ENCODE measurements at places on chromosomes 1 and 21.
A peak's percentile ranks its signal among the peaks of the same experiment; 100 is the strongest.

DNA sequence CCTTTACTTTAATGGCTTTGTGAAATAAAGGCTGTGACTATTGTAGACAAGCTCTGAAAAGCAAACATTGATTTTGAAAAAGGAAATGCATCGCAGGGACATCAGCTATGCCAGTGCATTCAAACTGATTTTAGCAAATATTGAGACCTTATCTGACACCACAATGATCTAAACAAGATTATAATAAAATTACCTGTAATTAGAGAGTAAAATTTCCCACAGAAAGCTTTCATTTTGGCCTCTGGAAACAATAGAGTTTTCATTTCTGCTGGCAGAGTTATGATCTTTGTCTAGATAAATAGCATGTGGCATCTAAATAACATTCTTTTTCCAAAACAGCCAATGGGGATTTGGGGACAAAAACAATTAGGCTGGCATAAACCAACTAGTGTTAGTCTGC, 650.4 kb upstream of the PRMT6 start:
- no peak for DNase-seq

- DNase-seq: no peak
These were observed 18.0 kb downstream of the CELA2B start for GRCh38 chr1:15493869-15494390.

DNA sequence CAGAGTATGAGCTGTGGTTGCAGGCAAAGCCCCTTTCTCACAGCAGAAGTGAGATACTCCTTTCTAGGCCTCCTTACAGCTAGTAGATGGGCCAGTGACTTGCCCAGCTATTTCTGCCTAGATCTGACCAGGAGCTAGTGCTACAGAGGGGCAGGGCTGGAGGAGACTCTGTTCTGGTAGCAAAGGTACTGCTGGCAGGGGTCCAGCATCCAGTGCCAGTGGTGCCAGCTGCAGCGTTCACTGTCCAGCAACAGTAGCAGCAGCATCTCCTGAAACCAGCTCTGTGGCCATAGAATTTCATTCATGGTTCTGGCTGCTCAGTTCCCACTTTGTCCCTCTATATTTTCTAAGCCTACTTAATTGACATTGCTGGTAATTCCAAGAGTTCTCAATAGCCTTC, 62.5 kb upstream of the CNN3 start:
- DNase-seq: no peak

- DNase-seq: no peak
These were observed 17.3 kb upstream of the ERICH3 start for GRCh38 chr1:74690909-74691308.

- DNase-seq: peak; percentile 75
These were observed 38.8 kb downstream of the ERI3 start for GRCh38 chr1:44316231-44316759.

- no peak for DNase-seq
These were observed 62.9 kb downstream of the NID1 start for GRCh38 chr1:236002025-236002390.

GRCh38 chr1:8782001-8782620, 35.3 kb downstream of the RERE start:
- DNase-seq: peak; percentile 20

GRCh38 chr1:226657895-226658545, 81.1 kb downstream of the ITPKB start:
- no peak for DNase-seq

- peak; percentile 28 for DNase-seq
These were observed 49.5 kb upstream of the RAB4A start for GRCh38 chr1:229221106-229222019.

- peak; percentile 37 for DNase-seq
These were observed 31.0 kb downstream of the ASH1L start for GRCh38 chr1:155531624-155532023.

DNA sequence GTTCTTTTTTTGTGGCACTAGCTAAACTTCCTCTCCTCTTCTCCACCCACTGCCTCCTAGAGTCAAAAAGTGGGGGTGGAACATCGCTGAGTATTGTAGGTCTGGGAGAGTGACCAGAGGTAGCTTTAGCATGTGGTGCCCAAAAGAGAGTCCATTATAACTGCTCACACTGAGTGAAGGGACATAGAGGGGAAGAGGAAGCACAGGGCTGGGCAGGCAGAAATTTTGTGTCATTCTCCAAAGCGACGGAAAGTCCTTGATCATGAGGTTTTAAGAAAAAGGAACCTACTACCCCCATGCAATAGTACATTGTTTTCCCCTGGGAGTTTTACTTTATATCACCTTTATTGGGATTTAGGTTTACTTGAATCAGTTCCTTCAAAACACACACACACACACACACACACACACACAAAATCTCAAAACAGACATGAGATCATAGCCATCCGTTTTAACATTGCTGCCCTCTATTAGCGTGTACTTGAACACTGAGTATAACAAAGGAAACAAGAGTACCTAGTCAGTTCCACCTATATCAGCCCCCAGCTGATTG, 4.1 kb downstream of the CD84 start:
- peak; percentile 73 for DNase-seq

- no peak for DNase-seq
These were observed 30.1 kb downstream of the CLIC4 start for GRCh38 chr1:24775348-24775747.

GRCh38 chr1:91026777-91027176, 4.9 kb upstream of the ZNF644 start:
- peak; percentile 46 for DNase-seq

GRCh38 chr1:178472531-178472930, 24.2 kb downstream of the CLEC20A start:
- DNase-seq: no peak

GRCh38 chr1:206537141-206537540, 29.8 kb downstream of the RASSF5 start:
- DNase-seq: no peak

DNA sequence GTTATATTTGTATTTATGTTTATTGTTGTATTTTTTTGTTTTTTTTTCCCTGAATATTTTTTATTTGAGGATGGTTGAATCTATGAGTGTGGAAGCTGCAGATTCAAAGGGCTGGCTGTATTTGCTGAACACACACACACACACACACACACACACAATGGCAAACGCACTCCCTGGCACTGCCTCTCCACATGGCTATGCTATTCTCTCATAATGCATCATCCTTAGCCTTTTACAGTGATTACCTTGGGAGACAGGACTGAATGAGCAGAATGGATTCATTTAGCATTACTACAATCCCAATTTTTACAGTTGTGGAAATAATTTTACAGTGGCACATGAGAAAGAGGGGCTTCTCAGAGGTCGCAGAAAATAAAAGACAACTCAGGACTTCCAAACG, 390.1 kb downstream of the PCP4 start:
- DNase-seq: no peak

GRCh38 chr1:20672265-20672632, 11.1 kb upstream of the DDOST start:
- DNase-seq: no peak

- no peak for DNase-seq
These were observed 19.4 kb downstream of the PGM1 start for GRCh38 chr1:63612564-63612963.

GRCh38 chr1:41003640-41004220, 17.8 kb downstream of the SLFNL1 start:
- DNase-seq: peak; percentile 100

DNA sequence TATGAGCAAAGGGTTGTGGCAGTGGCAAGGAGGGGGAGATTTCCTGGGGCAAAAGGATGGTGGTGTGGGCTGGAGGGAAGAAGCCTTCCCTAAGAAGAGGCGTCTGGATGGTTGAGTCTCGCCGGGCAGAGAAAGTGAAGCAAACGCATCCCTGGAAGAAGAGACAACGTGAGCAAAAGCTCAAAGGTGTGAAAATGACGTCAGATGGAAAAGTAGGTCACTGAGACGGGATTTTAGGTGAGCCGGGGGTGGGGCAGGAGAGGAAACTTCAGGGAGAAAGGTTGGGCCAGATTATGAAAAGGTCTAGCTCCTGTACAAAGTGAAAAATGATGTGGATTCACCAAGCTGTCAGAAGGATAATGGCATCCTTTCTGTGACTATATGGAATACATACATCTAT, 95.3 kb upstream of the KCNE2 start:
- no peak for DNase-seq

- no peak for DNase-seq
These were observed 52.1 kb downstream of the ADCY10 start for GRCh38 chr1:167861664-167862381.

DNA sequence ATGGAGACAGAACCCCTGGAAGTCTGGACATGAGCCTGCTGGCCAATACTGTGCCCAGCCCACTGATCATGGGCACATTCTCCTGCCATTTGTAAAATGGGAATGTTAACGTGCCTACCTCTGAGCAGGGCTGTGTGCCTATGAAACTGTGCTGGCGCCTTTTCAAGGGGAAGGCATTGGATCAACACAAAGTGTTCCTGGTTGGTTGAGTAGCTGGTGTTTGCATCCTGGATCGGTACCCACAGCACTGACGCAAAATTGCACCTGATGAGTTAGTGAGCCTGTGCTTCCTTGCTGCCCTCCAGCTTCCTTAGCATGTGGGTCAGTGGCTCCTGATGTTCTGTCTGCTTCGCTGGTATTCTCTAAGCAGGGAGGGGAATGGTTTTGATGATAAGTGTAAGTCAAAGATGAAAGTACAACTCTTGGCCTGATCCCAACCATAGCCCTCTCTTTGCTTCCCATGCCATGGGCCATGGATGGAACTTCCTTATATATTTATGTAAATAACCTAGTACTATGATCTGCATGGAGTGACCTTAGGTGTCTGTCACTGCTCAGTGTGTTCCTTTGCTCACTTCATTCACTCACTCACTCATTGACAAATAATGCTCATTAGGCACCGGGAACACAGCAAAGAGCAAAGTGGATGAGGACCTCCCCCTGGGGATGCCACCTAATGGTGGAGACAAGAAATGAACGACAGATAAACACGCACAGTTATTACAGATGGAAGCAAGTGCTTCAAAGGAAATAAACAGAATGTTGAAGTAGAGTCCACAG, 22.7 kb downstream of the MAB21L3 start:
- DNase-seq: peak; percentile 65

GRCh38 chr1:32647308-32648134, 2.8 kb downstream of the ZBTB8OS start:
- DNase-seq: no peak

DNA sequence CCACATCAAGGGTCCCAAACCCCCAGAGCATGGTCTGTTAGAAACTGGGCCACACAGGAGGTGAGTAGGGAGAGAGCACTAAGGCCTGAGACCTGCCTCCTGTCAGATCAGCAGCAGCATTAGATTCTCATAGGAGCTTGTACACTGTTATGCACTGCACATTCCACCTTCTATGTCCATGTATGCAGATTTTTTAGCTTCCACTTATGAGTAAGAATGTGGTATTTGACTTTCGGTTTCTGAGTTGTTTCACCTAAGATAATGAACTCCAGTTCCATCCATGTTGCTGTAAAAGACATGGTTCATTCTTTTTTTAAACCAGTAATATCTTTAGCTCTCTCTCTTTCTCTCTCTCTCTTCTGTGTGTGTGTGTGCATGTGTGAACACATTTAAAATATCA, 663 bp upstream of the GBP6 start:
- no peak for DNase-seq

DNA sequence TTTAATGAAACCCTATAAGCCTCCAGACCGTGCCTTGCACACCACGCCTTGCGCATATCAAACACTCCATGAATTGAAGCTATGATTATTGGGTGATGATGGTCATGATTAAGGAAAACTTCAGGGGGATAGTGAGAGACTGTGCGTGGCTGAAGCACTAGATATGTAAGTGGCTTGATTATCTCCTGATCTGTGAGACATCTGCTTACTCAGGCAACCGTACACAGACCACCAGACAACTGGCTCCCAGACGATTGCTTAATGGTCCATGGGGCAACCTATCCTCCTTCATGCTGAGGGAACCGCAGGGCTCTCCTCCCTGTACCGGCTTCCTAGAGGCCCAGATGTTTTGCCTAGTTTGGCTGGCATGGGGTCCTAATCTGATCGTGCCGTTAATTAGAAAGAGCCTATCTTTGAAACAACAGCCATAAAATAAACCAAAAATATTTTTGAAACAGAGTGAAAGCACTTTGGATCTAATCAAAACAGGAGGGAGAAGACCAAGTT, 51.6 kb downstream of the IRF2BP2 start:
- peak; percentile 97 for DNase-seq

- no peak for DNase-seq
These were observed 208.7 kb upstream of the FMN2 start for GRCh38 chr1:239882967-239883366.

GRCh38 chr1:168466092-168466713, 77.6 kb downstream of the XCL2 start:
- peak; percentile 84 for DNase-seq

DNA sequence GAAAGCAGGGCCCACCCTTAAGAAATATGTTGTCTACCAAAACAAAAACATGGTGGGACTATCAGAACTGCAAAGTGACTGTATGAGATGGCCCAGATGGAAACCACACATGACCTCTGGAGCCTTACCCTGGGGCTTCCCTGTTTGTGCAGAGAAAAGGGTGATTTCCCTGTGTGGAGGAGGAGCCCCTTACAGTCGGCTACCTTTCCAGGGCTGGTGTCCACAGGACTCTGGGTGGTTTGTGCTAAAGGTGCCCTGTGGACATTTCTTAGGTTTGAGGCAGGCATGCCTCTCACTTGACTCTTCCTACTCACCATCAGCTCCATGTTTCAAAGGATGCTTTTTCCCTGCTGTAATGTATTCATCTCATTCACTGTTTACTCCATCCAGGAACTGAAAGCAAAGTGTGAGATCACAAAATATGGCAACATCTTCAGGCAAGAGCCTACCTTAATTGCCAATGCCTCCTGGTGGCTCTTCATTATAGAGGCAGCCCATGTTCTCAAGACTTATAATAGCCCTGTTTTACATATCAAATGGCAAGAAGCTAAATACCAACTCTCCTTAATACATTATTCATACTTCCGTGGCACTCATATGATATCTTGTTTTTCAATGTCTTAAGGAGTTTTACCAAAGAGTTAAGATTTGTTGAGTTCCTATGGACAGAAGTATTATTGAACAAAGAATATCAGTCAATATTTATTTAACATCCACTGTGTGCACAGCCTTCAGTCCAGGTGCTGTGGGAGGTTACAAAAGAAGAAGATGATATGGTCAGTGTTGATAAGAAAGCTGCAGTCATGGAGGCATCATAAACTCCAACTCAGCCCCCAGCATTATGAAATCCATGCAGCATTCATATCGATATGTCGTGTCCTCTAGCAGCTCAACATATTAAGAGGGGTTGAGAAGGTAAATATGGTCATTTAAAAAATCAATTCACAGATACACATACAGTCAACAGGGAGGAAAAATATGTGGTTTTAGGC, 15.5 kb upstream of the TFF3 start:
- DNase-seq: no peak

DNA sequence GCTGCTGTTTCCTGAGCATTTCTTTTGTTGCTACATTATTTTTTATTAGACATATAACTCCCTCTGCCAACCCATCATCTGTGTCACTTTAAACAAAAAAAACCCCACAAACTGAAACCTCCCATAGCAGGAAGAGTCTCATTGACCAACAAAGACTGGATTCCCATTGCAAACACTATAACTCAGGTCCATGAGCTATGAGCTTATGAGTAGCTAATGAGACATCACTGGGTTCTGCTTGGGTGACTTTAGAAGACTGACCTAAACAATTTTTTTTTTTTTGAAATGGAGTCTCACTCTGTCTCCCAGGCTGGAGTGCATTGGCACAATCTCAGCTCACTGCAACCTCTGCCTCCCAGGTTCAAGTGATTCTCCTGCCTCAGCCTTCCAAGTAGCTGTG, 212.8 kb downstream of the LTN1 start:
- DNase-seq: no peak

Data from hematopoietic multipotent progenitor cell treated with erythropoietin and hydrocortisone succinate and interleukin-3 and kit ligand, for 4 days (in vitro differentiated cells).